ENCODE measurements at places on chromosomes 6 and 20.

- no peak for DNase-seq
Measured at GRCh38 chr6:84581494-84582259, 182.7 kb downstream of the TBX18 start.

DNA sequence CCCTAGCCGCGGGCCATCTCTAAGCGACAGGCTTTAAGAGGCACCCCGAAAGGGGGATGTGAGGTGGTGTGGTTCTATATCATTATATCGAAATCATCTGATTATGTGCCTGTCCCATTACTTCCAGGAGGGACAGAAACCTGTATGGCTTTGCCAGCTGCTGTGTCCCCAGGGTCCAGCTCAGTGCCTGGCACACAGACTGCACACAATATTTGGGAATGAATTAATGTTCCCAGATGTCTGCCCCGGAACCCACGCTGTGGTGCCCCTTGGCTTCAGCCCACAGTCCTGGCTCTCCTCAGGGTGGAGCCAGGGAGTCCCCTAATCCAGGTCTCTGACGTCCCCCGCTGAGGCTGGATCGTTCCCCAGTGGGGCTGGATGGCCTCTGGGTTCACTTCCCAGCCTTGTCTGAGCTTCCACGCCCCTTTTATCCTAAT lies 8.9 kb upstream of the AHCY start:
- no peak for DNase-seq

DNA sequence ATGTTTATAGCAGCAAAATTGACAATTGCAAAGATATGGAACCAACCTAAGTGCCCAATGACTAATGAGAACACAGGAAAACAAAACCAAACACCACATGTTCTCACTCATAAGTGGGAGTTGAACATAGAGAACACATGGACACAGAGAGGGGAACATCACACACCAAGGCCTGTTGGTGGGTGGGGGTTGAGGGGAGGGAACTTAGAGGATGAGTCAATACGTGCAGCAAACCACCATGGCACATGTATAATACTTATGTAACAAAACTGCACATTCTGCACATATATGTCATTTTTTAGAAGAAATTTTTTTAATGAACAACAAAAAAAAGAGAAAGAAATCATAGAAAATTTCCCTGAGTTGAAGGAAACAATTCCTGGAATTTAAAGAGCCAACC lies 3.9 kb downstream of the EPM2A start:
- DNase-seq = no peak

- no peak for DNase-seq
Measured at GRCh38 chr6:47344022-47344421, 34.3 kb upstream of the TNFRSF21 start.

GRCh38 chr20:61447952-61448351 lies 195.9 kb downstream of the CDH4 start:
- DNase-seq = no peak

Data from gastrocnemius medialis (tissue), 4 donors.